Mucosa of gallbladder (tissue), 1 donor: ENCODE measurements at places on chromosomes 13 and 19. TPM values are rescaled to one million over a fixed set of nuclear protein-coding genes. Genes with fewer than 3 reads are reported as not detected.

Gene ZNF415
- total RNA-seq = 13.1 TPM

Gene LINGO3
- 0.17 TPM for total RNA-seq

Gene SELENOW
- 469 TPM for total RNA-seq

Gene B3GNT3
- 243 TPM for total RNA-seq

Gene LMTK3
- 21.0 TPM for total RNA-seq

DNA sequence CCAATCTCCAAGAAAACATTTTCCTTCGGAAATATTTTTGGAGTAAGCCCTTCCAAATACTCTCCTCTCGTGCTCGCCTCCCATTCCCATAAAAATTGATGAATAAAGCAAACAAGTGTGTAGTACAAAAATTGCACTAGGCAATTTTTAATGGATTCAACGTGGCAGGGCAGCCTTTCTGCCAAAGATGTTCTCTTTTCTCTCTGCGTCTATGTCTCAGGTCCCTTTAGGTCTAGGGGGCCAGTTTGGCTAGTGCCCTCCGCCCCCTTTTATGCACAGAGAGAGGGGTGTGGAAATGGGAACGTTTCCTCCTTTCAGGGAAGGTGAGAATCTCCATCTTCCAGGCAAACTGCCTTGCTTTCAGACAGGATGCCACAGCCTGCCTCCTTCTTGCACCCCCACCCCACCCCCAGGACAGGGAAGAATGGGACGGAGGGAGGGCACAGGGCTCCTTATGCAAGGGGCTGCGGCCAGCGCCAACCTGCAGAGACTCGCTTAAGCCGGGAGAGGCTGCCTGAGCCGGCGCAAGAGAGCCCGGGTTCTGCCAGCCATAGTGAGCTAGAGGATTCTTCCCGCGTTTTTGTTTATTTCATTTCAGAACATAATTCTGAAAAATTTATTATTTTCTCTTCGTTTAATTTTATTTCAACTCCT lies 2.7 kb upstream of the ZIC2 start:
- DNase-seq = no peak

- no peak for DNase-seq
Observed at GRCh38 chr19:41802770-41803169, 6.4 kb downstream of the CEACAM3 start.

GRCh38 chr19:51359294-51359693 lies 6.9 kb downstream of the ETFB start:
- no peak for DNase-seq

- no peak for DNase-seq
Observed at GRCh38 chr13:79060216-79060615, 345.8 kb downstream of the RBM26 start.

GRCh38 chr19:6735181-6735911 lies 2.0 kb downstream of the GPR108 start:
- DNase-seq = no peak

- DNase-seq = no peak
Observed at GRCh38 chr13:49760558-49760957, 31.9 kb downstream of the KPNA3 start.

DNA sequence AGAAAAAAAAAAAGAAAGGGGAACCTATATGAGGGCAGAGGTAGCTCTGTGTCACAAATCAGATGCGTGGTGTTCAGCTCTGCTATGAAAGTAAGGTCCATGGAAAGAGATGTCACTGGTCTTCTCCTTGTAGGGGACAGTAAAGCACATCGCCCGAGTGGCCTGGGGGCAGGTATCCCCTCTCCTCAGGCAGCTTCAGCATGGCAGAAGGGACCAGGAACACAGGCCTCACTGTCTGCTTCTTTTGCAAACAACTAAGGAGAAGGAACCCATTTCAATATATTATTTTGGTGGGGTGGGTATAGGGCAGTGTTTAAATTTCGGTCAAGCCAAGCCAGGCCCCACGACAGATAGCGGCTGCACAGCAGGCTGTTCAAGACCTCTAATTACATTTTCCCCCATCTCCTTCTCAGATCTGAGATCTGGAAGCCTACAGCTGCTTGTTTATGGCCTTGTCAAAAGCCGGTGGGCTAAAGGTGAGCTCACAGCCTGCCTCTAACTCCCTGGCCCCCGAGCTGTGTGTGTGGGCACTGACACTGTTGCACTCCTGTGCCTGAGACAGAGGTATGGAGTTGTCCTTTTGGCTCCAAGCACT lies 72.8 kb downstream of the HSPH1 start:
- DNase-seq = no peak

- no peak for DNase-seq
Observed at GRCh38 chr19:13417054-13417453, 89.2 kb downstream of the CACNA1A start.

DNA sequence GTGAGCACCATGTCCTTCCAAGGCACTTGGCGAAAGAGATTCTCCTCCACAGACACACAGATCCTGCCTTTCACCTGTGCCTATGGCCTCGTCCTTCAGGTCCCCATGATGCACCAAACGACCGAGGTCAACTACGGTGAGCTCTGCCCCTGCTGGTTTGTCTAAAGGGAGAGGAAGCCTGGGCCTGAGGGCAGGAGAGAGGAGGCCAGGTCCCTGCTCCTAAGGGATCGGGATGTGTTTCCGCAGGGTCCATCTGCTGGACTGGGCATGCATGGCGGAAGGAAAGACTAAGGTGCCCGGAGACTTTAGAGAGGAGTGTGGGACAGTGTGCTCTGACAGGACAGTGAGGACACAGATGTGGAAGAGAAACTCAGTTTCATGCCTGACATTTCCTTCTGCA lies 7.6 kb downstream of the SERPINE3 start:
- DNase-seq = no peak

DNA sequence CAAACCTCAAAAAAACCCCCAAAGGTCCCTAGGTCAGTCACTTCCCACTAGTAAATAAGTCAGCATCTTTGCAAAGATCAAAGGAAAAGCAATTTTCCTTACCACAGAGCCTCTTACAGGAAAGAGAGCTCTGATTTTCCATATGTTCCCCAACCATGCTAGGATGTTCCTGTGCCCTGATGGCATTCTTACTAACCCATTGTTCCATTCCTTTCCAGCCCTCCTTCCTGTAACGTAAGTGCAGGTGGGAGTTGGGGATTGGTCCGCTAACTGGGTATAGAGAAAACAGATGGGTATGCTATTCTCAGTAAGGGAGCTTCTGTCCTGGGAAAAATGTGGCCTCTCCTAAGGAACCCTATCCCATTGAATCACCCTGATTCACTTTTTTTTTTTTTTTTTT lies 14.3 kb downstream of the DPRX start:
- DNase-seq = no peak

DNA sequence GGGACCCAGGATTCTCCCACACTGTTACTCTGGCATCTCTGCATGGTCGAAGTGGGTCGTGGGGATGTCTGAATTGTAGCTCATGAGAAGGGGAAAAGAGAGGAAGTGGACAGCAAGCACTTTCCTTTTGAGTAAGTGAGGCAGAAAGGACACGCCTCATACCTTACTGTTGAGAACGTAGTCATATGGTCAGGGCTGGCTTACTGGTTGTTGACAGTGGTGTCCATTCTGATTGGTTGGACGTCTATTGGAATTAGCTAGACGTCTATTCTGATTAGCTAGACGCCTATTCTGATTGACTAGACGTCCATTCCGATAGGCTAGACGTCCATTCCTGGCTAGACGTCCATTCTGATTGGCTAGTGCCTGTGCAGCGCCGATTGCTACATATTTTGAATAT lies 12.4 kb downstream of the GRIN2D start:
- no peak for DNase-seq

DNA sequence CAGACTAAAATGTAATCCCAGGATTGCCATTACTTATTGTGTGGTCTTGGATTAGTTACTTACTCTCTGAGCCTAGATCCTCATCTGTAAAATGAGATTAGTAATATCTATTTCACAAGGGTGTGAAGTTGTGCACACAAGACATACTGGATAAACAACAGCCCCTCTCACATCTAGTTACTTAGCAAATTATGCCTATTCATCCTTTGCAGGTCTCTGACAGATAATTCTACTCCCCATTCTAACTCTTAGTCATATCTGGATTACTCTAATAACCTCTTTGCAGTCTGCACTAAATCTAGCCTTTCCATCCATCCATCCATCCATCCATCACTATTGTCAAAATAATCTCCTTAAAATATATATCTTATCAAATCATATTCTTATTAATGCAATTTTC lies 12.4 kb downstream of the MTRF1 start:
- no peak for DNase-seq

DNA sequence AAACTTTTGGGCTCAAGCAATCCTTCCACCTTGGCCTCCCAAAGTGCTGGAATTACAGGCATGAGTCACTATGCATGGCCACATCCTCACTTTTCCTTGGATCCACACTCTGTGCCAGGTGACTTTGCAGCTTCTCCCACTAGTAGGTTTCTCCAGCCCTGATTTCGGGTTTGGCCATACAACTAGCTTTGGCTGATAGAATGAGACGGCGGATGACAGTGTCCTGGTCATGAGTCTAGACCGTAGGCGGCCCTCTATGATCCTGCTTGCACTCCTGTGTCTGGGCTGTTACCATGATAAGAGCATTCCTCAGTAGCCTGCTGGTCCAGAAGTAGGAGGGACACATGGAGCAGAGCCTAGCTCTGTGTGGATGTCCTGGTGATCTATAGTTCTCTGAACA lies 112.5 kb upstream of the KL start:
- DNase-seq = no peak

- DNase-seq = no peak
Observed at GRCh38 chr13:37179645-37180044, 74.2 kb upstream of the CSNK1A1L start.

DNA sequence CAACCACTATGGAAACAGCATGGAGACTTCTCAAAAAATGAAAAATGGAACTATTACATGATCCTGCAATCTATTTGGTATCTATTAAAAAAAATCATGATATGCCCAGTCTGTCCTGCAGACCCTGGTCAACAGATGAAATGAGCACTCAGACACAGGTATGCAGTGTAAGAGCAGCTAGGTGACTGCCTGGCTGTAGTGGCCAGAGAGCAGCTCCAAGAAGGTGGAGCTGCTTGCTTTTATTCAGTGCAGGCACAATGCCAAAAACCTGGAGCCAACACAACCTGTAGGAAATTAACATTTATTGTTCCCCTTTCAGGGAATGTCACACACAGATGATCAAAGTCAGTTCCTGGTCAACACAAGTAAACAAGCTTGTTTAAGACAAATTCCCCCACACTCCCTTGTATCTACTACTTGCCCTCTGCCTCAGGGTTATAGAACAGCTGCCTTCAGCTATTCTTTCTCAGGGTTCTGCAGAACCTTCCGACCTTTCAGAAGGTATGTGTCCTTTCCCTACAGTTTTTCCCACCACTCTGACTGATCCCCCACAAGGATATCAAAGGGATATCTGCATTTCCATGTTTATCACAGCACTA lies 933.7 kb upstream of the SLITRK5 start:
- DNase-seq = no peak

DNA sequence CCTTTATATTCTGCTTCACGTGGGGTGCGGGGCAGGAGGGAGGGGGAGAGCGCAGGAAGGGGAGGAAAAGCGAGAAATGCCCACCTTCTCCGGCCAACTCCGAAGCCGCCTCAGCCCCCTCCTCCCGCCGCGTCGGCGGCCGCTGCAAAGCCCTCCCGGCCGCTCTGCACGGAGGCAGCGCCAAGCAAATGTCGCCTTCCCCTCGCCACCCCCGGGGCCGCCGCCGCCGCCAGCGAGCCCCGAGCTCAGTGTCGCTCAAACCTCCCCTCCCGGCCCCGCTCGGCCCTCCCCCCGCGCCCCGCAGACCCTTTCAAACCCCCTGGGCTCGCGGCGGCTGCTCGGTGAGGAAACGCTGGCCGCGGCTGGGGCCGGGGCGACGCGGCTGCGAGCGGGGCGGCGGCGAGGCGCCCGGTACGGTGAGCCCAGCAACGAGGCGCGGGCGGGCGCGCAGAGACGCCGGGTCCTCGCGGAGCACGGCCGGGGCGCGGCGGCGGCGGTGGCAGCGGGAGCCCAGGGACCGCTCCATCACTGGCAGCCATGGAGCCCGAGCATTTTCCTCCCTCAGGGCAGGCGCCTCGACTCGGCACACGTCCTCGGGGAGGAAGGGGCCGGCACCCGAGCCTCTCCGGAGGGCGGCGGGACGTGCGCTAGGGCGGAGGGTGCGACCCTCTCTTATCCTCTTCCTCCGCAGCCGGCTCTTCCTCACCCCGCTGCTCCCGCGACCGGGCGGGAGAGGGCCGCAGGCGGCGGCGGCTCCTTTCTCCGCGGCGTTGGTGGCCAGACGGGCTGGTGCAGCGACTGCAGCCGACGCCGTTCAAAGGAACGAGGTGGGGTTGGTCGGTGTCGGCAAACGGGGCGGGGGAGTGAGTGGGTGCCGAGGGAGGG lies 463 bp upstream of the TSC22D1 start:
- no peak for DNase-seq

DNA sequence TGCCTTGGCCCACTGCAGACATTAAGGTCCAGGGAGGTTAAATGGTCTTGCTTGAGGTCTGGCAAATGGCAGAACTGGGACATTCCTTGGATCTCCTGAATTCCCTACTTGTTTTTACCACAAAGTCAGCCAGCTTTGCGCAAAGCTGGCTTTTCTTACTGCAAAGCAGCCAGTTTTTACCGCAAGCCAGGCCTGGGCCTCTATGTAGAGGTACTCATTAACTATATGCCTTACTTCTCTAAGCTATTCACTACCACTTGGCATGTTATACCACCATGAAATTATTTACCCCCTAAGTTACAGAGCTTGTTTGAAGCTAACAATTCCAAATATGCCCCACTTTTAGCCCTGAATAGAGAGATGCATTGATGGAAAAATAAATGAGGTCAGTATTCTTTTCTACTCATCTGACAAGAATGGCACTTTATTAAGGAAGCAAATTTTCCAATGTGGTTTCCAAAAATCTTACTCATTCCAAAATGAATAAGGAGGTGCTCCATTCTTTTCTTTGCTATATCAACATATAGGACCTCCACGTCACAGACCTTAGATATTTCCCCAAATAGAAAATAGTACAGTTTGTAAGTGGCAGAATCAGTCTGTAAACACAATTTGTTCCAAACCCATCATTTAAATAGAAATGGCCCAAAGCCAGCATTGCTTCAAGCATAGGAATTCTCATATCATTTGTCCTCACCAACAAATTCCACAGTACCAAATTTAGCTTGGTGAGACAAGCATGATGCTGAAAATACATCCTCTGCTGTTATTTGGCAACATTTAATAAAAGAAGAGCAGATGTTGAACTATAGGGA lies 143.9 kb upstream of the TSC22D1 start:
- DNase-seq = no peak

DNA sequence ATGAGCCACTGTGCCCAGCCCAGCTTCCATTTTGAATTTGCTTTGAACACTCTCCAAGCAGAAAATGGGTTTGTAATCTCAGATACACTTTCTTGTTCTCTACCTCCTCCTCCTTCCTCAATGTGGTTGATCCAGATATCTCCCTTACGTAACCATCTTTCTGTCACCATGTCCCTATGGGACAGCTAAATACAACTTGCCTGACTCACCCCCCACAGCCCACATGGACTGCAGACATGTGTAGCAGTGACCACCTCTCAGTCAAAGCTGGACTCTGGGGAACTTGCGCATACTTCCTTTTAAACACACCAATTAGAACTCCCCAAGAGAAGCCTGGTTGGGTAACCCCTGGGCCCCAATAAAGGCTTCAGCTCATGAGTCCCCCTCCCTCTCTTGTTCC lies 10.8 kb upstream of the ZNF799 start:
- no peak for DNase-seq
